ENCODE measurements at places on chromosomes 16 and 17. TPM values are rescaled to one million over a fixed set of nuclear protein-coding genes. Genes with fewer than 3 reads are reported as not detected.
A peak's percentile ranks its signal among the peaks of the same experiment; 100 is the strongest.

DNA sequence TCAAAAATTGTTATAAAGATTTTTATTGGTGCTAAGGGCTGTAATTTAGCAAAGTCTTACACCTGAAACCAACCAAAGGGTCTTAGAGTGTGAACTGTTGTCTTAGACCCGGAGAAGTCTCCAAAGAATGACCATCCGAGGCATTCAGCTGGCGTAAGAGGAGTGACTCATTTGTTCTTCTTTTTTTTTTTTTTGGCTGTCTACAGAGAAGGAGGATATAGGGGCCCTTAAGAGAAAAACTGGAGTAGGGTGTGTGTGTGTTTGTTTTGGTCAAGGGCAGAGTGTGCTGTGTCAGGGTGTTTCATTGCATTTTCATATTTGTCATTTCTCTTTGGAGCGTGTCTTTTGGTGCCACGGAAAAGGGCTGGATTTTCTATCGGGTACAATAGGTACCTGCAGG lies 508.0 kb downstream of the WWOX start:
- no peak for DNase-seq
- H3K27ac ChIP-seq = no peak overlapping the region
- peaks cover 27% of the 10 kb centered on the region for H3K4me1 ChIP-seq
- no peak overlapping the region for H3K4me3 ChIP-seq
- no peaks in the 10 kb centered on the region for H3K27me3 ChIP-seq

- no peaks in the 10 kb centered on the region for H3K27me3 ChIP-seq
- H3K27ac ChIP-seq = no peak overlapping the region
- no peak for DNase-seq
- no peak overlapping the region for H3K4me3 ChIP-seq
- no peaks in the 10 kb centered on the region for H3K4me1 ChIP-seq
These were observed 45.8 kb upstream of the LGALS9 start for GRCh38 chr17:27585153-27585681.

- no peak for DNase-seq
- H3K27me3 ChIP-seq = no peaks in the 10 kb centered on the region
- H3K36me3 ChIP-seq = no peaks in the 10 kb centered on the region
These were observed 20.4 kb downstream of the COTL1 start for GRCh38 chr16:84597528-84597896.

The TSPOAP1 gene
- 10.0 TPM for total RNA-seq

- peak; percentile 81 for DNase-seq
- H3K4me3 ChIP-seq = no peak overlapping the region
- H3K27ac ChIP-seq = no peak overlapping the region
These were observed 20.0 kb downstream of the ST6GALNAC1 start for GRCh38 chr17:76623271-76624146.

The HIGD1B gene
- total RNA-seq = not detected

All from transverse colon (tissue), 4 donors.